ENCODE measurements at places on chromosomes 12 and 14.

GRCh38 chr12:3973973-3974644, 100.9 kb upstream of the PARP11 start:
- no peak for DNase-seq

DNA sequence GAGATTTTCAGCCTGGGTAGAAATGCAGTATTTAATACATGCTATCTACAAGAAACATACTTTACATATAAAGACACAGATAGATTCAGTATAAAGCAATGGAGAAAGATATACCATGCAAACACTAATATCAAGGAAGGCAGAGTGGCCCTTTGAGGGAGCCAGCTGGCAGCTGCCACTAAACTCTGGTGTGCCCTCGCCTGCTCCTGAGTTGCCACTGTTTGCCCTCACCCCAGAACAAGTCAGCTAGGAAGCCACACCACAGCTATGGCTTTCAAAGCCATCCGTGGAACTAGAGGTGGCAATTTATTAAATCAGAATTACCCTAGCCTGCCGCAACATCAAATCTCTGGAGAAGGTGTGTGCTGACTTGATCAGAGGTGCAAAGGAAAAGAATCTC, 18.3 kb downstream of the PXN start:
- no peak for DNase-seq

- no peak for DNase-seq
Measured at GRCh38 chr12:110451263-110451662, 1.1 kb upstream of the ARPC3 start.

DNA sequence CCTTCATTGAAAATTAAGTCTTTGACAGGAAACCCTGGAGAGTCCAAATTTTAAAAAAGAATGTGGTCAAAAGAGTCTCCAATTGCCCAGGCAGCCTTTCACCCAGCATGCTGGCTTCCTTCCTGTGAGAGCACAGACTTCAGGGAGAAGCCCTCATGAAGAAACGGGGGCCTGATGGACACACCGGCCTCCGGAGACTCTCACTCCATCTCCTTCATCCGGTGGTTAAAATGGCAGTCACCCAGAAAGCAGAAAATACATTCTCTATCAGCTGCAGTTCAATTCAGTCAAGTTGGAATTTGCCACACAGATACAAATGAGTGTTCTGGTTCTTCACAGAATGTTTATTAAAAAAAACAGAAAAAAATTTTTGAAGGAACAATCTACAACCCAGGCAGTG, 56.5 kb downstream of the CPM start:
- no peak for DNase-seq

DNA sequence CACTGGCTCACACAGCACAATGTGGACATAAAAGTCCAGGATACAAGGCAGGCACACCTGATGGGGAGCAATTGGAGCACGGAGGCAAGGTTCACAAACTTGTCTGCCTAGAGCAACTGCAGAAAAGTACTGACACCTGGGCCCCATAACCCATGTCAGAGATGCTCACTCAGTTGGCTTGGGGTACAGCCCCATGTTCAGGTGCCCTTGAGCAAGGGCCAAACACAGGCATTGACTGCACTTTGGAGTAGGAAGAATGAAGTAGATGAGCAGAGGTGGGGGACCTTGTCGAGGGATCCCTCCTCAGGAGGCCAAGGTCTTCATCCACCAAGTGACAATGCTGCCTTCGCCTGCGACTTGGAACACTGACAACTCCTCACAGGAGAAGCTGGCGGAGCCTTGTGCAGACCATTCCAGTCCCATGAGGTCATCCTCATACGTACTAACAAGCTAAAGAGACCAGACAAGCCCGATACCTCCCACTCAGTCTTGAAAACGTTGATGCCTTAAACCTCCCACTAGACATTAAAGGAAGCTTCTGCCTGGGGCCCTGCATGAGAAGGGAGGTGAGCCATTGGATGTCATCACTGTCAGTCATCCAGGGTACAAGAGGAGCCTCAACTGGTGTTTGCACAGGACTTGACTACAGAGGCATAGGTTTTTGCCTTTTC, 42.5 kb upstream of the C14orf180 start:
- no peak for DNase-seq

DNA sequence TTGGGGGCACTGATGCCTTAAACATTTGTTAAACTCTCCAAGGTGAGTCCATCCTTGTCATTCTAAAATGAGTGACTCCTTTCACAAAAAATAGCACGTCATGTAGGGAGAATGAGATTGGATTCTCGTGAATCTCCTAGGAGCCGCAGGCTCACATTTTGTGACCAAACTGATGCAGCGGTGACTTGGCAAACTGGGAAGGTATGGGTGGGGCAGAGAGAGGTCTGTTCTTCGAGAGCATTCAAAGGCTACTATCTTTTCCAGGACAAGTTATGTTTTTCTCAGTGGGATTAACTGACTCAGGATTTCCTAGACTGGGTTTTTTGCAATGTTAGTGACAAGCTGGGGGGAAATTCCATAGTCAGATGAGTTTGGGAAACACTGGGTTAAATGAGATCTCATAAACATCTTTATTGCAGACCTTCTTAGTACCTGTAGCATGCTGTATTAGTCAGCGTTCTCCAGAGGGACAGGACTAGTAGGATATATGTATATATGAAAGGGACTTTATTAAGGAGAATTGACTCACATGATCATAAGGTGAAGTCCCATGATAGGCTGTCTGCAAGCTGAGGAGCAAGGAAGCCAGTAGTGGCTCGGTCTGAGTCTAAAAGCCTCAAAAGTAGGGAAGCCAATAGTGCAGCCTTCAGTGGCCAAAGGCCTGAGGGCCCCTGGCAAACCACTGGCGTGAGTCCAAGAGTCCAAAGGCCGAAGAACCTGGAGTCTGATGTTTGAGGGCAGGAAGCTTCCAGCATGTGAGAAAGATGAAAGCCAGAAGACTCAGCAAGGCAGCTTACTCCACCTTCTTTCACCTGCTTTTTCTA, 61.0 kb downstream of the FOXN4 start:
- DNase-seq, result no peak

DNA sequence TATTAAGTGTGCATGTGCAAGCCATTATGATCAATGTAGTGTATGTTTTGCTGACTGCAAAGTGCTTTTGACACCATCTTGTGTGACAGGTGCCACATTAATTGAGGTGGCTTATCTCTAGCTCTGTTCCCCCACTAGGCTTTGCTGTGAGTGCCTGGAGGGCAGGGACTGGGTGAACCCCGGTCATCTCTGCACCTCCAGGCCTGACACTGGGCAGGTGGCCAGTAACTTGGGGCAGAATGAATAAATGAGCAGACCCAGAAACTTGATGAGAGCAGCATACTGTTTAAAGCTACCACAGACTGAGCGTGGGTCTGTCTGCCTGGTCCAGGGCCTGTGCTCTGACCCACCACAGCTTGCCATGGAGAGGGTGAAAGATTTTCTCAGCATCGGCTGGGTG, 151.6 kb downstream of the CALM1 start:
- DNase-seq, result no peak
